ENCODE measurements at places on chromosomes 5 and 9.

GRCh38 chr5:111967463-111967862 is 210.5 kb upstream of the NREP start:
- DNase-seq: no peak

GRCh38 chr9:73239570-73240265 is 88.1 kb downstream of the ANXA1 start:
- no peak for DNase-seq

DNA sequence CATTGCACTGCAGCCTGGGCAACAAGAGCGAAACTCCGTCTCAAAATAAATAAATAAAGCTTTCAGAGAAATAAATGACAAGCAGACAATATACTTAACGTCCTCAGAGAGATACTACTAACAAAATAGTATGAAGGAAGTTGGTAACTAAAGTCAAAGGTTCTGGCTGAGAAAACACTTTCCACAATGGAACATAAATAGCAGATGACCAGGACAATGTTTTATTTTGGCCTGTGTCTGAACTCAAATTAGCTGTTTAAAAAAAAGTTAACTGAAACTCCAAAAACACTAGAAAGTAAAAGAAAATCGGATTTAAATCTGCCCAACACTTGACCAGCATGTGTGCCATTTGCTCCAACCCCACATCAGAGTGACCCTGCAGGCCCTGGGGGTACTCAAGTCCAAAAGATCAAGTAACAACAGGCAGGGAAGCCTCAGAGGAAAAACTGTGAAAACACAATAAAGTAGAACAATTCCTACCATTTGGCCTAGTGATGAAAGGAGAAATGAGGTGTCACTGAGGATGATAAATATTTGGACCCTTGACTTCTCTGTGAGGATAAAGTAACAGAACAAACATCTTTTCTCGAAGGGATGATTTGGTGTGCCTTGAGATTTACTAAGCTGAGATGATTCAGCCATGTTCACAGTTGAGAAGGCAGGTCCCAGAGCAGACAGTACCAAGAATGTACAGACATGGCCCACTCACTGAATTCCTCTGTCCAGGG is 47.7 kb downstream of the LHFPL2 start:
- no peak for DNase-seq

- peak; percentile 50 for DNase-seq
Measured at GRCh38 chr5:74326571-74327338, 313.8 kb downstream of the ENC1 start.

DNA sequence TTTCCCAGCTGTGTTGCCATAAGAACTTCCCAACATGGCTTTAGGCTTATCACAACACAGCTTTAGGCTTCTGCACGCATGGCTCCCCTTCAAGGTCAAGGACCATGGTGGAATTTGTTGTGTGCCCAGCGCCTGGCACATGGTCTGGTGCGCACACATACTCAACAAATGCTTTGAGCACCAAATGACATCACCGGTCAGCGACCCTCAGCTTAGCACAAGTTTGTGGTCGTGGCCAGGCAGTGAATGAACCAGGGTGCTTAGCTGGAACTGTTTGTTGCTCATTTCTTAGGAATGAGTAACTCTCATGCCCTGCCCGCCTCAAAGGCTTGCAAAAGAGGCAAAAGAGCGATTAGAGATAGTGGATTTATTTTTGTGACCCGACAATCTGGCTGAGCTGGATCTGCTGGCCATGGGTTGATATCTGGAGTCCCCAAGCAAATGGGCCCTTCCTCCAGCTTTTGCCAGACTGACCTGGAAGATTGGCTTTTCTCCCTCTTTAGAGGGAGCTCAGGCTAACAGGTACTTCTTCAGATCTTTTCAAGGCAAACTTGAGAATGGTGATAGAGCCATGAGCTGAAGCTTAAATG is 58.9 kb downstream of the DAP start:
- DNase-seq: no peak

- peak; percentile 32 for DNase-seq
Measured at GRCh38 chr9:133184971-133185370, 21.3 kb upstream of the GBGT1 start.

All from CD4-positive, alpha-beta T cell treated with Interleukin-15 for 4 hours (primary cell).